ENCODE measurements at places on chromosomes 3 and 15. TPM values are rescaled to one million over a fixed set of nuclear protein-coding genes. Genes with fewer than 3 reads are reported as not detected.

RAD51 gene
- 86.8 TPM for total RNA-seq

DNA sequence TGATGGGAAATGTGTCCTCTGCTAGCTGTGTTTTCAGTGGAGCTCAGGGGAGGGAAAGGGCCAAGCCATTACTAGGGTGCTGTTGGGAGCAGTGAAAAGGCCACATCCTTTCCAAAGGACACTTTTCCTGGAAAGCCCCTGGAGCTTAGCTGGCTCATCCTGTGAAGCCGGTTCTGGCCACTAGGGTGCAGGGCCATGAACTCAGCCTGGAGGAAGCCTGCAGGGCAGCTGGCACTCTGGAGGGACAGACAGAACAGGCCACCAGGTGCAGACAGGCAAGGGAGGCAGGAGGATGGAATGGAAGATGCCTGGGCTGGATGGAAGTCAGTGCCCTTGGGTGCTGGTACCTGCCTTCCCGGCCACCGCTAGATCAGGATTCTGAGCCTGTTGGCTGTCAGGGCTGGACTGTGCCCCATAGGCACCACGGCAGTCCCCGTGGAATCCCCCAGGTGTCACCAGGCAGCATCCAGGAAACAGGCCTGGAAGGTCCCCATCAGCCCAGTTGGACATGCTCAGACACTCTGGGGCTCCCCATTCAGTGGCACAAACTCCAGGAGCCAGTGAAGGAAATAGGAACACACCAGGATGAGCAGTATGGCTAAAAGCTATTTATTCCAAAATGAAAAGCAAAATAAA is 76.2 kb upstream of the C2CD4B start:
- DNase-seq = peak; percentile 2

- no peak for DNase-seq
Measured at GRCh38 chr3:4979428-4980228, at the start of gene BHLHE40. BHLHE40 (plus strand) TSS chr3:4979437; CDS start chr3:4979719, 282 bp downstream.

SKOR1 gene
- total RNA-seq = 1.6 TPM

SI gene
- not detected for total RNA-seq

GRCh38 chr3:120093119-120093910 is 932 bp downstream of the GSK3B start:
- peak; percentile 40 for DNase-seq

GRCh38 chr15:73564255-73564654 is 68.9 kb downstream of the NPTN start:
- DNase-seq = no peak

ARGFX gene
- total RNA-seq = not detected

OGG1 gene
- total RNA-seq = 120 TPM

CAPN3 gene
- 1.5 TPM for total RNA-seq

SCN11A gene
- 0.22 TPM for total RNA-seq

- DNase-seq = no peak
Measured at GRCh38 chr3:98012979-98013378, 22.1 kb downstream of the GABRR3 start.

GRCh38 chr3:183188895-183189462 is 26.4 kb upstream of the LAMP3 start:
- DNase-seq = peak; percentile 62

GRCh38 chr15:81560405-81560804 is 186.4 kb upstream of the TMC3 start:
- DNase-seq = no peak

GRCh38 chr3:168093229-168093628 is 2.5 kb downstream of the GOLIM4 start:
- peak; percentile 40 for DNase-seq

- DNase-seq = no peak
Measured at GRCh38 chr3:136255672-136256406, 5.7 kb downstream of the PCCB start.

ITIH3 gene
- not detected for total RNA-seq

DNA sequence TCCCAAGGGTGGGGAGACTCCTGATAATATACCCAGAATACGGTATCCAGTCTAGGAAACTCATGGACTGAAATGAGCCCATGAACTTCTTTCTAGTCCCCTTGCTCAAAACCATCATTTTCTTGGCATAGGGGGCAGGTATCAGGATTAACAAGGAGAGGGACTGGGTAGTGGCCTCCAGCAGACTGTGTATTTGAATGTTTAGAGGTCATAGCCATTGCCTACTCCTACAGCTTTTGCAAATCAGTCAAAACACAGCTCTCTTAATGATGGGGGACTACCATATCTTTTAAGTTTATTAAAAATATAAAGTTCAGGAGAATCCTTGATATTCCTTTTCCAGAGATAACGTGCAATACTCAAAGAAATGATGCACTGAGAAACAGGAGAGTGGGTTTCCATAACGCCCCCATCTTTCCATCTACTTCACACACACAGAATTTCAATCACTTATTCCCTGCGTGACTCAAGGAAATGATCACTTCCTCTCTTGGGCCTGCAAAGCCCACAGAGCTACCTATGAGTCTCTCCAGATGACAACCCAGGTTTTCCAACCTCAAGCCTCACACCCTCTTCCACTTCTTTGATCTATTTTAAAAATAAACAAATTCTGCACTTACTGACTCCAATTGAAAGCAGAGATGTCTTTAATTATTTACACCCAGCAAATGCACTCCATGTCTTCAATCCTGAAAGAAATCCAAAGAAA is 584.0 kb upstream of the LMCD1 start:
- no peak for DNase-seq

DNA sequence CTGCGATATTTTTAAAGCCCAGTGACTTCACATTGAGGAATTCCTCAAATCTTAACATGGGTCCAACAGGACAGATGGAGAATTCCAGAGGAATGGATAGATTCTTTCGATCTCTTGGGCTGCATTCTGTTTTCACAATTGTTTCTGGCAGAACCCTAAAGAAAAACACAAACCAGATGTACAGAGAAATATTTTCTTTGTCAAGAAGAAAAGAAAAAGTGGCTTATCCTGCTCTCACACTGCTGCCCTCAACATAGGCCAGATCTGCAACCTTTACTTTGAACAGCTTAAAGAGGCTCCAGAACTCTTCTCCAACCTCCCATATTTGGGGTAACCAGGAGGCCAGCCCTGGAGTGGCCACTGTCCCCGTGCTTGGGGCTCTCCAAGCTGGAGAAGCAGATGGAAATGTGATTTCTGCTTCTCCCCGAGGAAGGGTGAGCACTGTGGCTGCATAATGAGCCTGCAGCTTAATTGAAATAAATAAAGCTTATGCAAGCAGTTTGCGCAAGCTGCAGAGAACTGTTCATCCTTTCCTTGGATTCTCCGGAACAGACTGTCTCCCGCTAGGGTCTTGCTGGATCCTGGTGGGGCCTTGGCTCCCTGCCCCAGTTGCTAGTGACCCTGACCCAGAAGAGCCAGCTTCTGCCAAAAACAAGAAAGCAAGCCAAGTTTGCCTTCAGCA is 453.2 kb upstream of the PROK2 start:
- no peak for DNase-seq

DNA sequence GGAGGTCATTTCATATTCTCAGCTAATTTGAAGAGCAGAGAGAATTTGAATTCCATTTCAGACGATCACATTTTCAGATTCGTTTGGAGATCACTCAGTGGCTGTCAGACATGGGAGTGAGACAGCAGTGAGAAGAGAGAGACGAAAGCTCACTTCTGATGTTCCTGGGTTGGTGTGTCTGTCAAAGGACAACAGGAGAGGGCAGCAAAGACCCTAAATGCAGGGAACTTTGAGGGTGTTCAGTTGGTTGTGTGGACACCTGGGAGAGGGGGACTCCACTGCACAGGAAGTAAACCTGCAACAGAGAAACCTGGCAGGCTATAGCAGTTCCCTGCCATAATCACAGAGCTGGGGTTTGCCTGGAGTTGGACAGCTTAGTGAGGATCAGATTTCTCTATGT is 675.1 kb downstream of the SQOR start:
- no peak for DNase-seq

CHSY1 gene
- 11.4 TPM for total RNA-seq

GRCh38 chr3:63413523-63413922 is 135.4 kb downstream of the SYNPR start:
- no peak for DNase-seq

- no peak for DNase-seq
Measured at GRCh38 chr3:194270627-194271459, 80.3 kb downstream of the CPN2 start.

GRCh38 chr3:72192572-72192971 is 407.6 kb upstream of the PROK2 start:
- DNase-seq = no peak

GRCh38 chr3:171833789-171834460 is 9.2 kb upstream of the TMEM212 start:
- DNase-seq = peak; percentile 15

DNA sequence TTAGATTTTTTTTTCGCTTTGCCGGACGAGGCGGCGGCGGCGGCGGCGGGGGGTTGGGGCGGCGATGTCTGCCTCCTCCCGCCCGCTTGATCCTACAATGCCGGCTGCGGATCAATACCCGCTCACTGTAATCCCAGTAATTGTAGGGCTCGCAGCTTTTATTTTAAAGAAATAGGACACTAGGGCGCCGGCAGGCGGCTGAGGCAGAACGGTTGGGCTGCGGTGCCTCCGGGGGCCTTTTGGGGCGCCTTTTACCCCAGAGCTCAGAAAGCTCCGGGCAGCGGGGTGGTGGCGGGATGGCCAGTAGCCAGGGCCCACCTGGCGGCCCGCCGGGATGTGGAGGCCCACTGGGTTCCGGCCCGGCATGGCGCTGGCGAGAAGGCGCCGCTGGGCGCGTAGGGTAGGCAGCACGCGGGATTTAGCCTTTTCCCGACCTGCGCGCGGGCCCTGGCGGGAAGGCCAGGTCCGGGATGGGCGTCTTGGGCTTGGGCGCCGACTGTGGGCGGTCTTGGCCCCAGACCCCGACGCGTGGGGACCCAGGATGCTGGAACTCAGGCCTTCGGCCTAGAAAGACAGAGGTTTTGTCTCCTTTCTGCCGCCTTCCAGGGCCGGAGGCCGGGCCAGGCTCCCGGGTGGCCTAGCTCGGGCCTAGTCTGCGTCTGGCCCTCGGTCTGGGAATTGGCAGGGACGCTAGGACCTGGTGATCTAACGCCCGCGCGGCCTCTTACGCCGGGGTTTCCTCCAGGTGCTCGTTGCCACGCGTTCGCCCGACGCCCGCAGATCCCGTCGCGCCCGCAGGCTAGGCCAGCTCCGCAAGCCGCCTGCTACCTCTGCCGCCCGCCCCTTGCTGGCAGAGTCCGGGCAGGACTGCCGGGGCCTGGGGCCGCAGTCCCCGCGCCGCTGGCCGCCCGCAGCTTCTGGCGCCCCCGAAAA is 15.5 kb upstream of the ONECUT1 start:
- no peak for DNase-seq

GRCh38 chr15:64112904-64113303 is 17.1 kb downstream of the SNX1 start:
- DNase-seq = no peak

CLDN18 gene
- total RNA-seq = not detected

DNA sequence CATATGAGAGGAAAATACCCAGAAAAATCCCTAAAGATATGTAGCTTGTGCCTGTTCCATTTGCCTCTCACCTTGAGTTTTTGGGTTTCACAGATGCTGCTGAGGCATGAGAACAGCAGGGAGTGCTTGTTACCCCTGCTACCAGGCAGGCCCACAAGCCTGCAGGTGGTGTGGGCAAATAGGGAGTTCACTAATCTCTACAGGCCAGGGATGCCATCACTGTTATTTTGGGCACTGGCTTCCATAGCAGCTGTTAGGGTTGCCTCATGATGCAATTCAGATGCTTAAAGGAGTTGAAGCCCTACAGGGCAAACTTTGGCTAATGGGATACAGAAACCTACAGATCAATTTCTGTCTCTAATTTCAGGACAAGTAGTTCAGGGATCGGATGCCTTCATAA is 873.5 kb downstream of the OTOL1 start:
- no peak for DNase-seq

All from OCI-LY7 (cell line).